NCI-H226 (cell line): ENCODE measurements at places on chromosomes 7 and 10.

DNA sequence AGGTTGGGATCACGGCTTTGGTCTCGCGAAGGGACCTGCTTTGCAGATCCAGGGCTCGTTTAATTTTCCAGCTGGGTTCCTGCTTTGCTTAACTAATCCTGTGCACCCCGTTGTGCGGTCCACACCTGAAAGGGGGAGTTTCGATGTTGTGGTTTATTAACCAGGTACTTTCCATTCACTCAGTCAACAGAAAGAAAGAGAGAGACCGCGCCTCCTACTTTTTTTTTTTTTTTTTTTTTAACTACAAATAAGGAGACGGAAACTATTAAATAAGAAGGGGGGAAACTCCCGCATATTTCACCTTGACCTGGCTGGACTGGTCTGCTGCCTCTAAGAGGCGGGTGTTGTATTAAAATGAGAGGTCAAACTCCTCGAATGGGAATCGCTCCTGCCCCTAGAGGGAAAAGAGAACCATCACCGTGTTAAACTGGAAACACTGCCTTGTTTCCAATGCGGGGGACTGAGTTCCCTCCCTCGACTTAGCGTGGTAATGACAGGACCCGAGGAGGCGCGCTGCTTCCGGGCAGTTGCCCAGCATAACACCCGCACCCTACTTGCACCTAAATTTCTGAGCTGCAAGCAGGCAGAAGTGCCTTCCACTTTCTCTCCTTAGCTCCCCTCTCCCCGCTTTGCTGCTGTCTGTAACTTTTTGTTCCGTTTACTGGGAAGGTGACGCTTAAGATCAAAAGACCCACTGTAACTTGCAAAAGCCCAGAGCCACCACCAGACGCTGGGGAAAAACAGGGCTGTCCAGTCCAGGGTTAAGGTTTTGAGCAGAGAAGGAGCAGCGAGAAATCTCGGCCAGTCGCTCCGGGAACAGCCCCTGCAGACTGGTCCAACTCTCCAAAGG is 1.1 kb upstream of the ITGB8 start:
- DNase-seq = peak; percentile 80

DNA sequence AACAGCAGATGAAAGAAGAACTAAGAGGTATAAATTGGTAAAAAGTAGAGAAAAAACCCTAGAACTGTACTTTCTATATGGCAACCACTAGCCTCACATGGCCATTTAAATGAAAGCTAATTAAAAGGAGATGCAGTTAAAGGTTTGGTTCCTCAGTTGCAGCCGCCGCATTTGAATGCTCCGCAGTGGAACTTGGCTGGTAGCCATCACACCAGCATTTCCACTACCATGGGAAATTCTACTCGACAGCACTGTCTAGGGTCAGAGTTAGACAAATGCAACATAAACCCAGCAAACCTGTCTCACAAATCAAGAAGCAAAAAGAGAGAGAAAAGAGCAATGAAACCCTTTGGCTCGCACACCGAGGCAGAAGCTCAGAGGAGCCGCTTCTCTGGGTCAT is 29.7 kb downstream of the VIPR2 start:
- no peak for DNase-seq

DNA sequence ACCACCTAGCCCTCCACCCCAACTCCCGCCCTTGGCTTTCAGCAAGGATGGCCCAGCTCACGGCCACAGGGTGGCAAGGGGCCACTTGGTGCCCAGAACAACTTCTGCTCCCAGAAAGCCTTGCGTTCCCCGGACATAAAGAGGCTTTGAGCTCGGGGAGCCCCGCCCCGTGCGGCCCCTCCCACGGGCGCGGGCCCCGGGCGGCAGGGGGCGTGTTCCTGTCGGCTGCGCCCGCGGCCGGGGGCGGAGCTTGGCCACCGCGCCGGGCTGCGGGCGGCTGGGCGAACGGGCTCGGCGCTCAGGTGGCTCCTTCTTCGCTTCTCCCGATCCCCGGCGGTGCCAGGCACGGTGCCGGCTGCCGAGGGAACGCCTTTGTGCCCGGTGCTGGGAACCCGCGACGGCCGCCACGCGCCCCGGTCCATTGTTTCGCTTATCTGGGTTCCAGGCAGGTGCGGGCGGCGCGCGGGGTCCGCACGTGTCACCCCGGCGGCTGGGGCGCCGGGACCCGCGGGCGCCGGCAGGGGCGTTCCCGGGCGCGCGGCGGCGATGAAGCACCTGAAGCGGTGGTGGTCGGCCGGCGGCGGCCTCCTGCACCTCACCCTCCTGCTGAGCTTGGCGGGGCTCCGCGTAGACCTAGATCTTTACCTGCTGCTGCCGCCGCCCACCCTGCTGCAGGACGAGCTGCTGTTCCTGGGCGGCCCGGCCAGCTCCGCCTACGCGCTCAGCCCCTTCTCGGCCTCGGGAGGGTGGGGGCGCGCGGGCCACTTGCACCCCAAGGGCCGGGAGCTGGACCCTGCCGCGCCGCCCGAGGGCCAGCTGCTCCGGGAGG is at the start of gene NFE2L3:
Gene NFE2L3, plus strand, starts transcription at position 246 of the 829 bp plus-strand sequence. Its CDS starts 301 bp downstream, at position 547.
- DNase-seq = peak; percentile 85

- no peak for DNase-seq
Measured at GRCh38 chr10:5442065-5442989, 30.0 kb downstream of the NET1 start.
